Kidney capillary endothelial cell (primary cell): ENCODE measurements at places on chromosomes 16 and 17.

GRCh38 chr17:74199306-74200092 is 4.0 kb upstream of the RPL38 start:
- DNase-seq = peak; percentile 56

DNA sequence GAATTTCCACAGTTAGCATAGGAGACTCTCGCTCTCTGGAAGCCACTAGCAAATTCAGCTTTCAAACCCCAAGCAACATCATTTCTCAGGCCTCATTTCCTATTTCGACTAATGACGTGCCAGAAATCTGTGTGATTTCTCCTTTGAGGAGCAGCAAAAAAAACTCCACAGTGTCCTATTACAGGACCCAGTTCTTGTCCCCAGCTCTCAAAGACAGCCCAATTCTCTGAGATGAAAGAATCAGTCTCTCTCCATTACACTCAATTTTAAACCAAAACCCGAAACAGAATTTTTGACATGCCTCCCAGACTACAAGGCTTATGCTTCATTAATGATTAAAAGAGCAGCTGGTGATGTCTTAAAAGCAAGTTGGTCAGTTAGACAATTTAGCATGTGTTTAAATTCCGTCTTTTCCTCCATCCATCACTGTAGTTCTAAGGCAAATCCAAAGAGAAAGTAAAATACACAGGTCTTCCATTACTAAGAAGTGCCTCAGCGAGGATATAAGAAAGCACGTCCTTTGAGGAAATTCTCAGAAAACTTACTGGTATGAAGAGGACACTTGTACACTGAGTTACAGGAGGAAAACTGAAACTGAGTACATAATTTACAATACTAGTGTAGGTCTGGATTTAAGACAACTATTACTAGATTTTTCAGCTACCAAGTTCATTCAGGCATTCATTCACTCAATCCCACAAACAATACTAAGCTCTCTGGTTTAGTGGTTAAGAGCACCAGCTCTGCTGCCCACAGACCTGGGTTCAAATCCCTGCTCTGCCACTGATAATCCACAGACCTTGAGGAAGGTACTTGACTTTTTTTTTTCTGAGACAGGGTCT is 12.5 kb downstream of the TOM1L2 start:
- DNase-seq = no peak

GRCh38 chr17:59504821-59505220 is 60.6 kb upstream of the DHX40 start:
- DNase-seq = no peak

DNA sequence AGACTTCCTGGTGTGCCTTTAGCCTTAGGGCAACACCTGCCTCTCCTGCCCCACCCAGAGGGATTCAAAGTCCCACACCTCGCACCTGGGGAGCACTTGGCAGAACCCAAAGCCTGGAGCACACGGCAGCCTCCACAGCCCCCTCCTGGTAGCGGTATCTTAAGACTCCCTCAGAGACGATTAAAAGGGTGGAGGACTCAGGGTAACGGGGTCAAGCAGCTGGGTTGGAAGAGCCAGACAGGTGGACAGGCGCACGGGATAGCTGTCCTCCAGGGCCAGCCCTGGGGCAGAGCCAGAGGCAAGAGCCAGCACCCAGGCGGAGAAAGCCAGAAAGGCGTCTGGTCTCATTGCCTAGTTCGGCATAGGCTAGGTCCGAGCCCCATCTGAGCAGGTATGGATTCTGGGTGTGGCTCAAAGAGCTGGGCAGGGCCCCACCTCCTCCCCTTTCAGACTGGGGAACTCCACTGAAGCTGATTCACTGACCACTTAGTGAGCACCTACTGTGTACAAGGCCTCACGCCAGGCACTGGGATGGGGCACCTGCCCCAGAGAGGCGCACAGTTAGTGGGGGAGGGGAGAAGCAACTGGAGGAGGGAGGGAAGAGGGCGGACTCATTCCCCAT is 55.0 kb upstream of the MEAK7 start:
- no peak for DNase-seq

DNA sequence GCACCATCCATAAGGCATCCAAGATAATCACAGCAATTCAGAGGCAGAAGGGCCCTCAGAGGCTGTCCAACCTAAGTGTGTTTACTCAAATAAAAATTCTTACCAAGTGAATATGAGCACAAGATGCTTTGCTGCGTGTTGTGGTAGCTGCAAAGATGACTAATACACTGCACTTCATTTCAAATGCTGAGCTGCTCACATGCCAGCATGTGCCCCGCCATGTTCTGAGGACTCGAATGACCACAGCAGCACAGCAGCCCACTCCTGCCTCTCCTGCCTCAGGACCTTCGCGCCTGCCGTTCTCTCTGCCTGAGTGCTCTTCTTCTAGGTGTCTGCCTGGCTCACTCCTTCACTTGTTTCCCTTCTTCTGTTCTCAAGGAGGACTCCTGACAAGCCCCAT is 19.0 kb downstream of the PIK3R5 start:
- DNase-seq = no peak

DNA sequence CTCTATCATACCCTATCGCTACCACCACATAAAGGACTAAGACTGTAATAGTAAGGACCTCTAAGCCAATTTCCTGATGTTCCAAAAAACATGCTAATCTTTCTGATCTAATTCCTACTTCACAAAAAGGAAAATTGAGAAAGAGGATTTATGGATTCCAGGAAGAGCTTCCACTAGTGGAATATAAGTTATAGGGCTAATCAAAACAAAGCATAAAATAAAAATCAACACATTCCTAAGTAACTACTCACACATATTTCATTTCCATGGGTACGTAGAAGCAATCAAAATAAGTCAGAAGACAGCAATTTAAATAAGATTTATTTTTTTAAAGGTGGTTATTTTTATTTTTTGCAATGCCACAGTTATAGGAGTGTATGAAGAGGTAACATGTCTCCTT is 12.4 kb downstream of the CCDC43 start:
- no peak for DNase-seq

GRCh38 chr17:66814026-66814425 is 20.9 kb upstream of the CACNG5 start:
- no peak for DNase-seq

DNA sequence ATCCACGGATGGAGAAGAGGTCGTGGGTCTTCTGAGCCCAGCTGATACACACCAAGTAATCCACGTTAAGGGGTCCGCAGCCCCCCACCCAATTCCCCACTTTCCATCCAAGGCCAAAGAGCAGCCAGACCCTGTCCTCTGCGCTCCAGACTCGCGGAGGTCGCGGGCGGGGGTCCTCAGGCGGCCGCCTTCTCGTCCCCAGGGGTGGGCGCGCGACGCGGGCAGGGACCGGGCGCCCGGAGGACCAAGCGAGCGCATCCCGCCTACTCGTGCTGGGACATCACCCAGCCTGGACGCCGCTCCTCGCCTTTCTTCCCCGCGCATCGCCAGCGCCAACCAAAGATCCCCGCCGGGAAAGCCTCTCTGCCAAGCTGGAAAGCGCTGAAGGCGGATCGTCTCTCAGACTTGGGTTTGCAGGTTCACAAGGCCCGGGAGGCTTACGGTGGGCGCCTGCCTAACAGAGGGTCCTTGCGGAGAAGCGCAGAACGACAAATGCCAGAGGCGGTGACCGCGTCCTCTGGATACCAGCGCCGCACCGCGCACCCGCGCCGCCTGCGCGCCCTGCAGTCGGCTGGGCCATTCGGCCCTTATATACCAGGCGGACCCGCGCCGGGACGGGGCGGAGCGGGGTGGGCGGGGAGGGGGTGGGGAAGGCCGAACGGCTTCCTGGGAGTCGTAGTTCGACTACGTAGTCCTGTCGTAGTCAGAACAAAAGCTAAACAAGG is 471.6 kb downstream of the SOX9 start:
- DNase-seq = peak; percentile 59

DNA sequence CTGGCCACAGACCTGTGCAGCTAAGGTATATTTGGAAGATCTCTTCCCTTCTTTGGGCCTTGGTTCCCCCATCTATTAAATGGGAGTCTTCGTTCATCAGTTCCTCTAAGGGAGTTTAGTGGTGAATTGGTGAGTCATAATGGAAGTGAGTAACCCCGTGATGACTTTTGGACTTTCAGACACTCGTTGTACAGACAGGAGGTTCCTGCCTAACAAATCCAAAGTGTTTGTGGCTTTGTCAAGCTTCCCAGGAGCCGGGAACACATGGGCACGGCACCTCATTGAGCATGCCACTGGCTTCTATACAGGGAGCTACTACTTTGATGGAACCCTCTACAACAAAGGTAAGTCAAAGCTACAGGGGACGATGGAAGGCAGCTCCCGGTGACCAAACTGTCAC is 40.4 kb downstream of the WSCD1 start:
- peak; percentile 70 for DNase-seq
